ENCODE measurements at places on chromosomes 6 and 20. TPM values are rescaled to one million over a fixed set of nuclear protein-coding genes. Genes with fewer than 3 reads are reported as not detected.

Gene ATP9A
- 55.1 TPM for total RNA-seq

Gene BMP2
- 9.8 TPM for total RNA-seq

- DNase-seq, result no peak
These were observed 56.5 kb upstream of the FUT9 start for GRCh38 chr6:95959261-95959660.

Gene UNC93A
- 3.1 TPM for total RNA-seq

- no peak for DNase-seq
These were observed 19.3 kb upstream of the BACH2 start for GRCh38 chr6:90315986-90316385.

DNA sequence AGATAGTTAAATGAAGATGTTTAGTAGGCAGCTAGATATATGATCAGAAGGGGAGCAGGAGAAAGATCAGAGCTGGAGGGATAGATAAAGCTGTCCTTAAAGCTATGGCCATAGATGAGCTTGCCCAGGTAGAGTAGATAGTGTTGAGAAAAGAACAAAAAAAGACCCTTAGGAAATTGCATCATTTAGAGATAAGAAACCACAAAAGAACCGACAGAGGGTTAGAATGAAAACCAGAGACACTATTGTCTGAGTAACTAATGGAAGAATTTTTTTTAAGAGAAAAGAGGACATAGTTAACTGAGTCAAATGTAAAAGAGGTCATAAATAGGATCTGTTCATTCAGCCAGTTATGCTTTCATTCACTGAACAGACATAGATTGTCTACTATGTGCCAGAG, 101.8 kb downstream of the TNFAIP3 start:
- DNase-seq, result no peak

Gene BPI
- not detected for total RNA-seq

GRCh38 chr6:92362404-92362803, 1057.0 kb downstream of the EPHA7 start:
- DNase-seq, result no peak

Gene SLC13A3
- total RNA-seq, result not detected

- no peak for DNase-seq
These were observed 38.7 kb downstream of the SLC35D3 start for GRCh38 chr6:136960781-136961180.

- no peak for DNase-seq
These were observed 35.3 kb downstream of the YTHDF1 start for GRCh38 chr20:63180569-63181185.

- no peak for DNase-seq
These were observed 478.2 kb upstream of the CITED2 start for GRCh38 chr6:139852488-139853140.

Gene TRAPPC3L
- not detected for total RNA-seq

Gene NRSN1
- not detected for total RNA-seq

- no peak for DNase-seq
These were observed 399.4 kb upstream of the MARCKS start for GRCh38 chr6:113457751-113458150.

Gene C20orf202
- not detected for total RNA-seq

GRCh38 chr20:20215976-20216727, 151.8 kb upstream of the INSM1 start:
- no peak for DNase-seq

GRCh38 chr6:106163966-106164877, 78.1 kb downstream of the PRDM1 start:
- DNase-seq, result no peak

DNA sequence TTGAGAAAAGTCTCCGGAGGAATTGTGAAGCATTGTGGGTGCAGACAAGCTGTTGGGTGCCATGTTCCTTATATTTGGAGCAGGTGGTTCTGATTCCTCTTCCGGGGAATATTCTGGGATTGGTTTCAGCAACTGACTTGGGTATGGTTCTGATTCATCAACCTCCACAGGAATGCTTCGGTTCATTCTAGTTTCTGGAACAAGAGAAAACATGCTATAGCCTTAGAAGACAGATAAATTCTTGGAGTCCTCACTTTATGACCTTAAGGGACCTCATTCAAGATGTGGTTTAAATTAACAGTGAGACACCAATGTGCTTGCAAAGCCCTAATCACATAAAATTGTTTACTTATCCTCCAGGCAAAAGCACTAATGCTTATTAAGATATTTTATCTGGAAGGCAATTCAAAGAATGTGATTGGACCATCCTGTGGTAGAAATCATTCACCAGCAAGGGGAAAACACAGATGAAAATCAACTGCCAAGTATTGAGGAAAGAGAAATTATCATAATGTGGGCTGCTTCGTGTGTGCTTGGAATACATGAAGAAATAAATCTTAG, 13.7 kb downstream of the TRAF3IP2 start:
- DNase-seq, result no peak

Gene HNF4A
- 70.7 TPM for total RNA-seq

GRCh38 chr6:154682633-154683125, 50.5 kb upstream of the SCAF8 start:
- DNase-seq, result no peak

DNA sequence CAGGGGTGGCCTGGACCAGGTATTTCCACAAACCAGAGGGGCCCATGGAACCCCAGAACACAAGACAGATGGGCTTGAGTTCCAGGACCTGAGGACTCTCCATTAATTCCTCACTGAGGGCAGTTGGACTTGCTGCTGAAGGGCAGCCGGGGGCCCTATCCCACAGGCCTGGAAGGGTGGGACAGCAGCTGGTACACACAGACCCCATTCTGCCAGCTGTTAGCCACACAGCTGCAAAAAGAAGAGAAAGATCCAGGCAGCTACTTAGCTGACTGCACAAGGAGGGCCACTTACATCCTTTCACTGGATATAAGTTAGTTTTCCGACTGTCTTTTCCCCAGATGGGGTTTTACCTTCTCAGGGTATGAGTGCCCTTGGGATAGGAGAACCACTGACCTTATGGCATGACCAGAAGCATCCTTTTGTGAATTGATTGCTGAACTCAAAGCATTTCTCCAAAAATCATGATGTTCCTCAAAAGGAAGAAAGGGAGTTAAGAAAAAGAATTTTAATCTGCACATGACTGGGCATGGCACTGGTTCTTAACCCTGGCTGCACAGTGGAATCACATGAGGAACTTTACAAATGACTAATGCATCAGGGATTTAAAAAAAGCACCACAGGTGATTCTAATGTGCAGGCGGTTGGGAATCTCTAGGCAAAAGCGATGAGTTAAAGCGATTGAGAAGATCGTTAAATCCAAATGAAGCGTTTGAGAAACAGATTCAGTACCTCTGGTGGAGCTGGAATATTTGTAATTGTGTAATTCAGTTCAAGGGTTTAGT, 199.4 kb downstream of the TFAP2A start:
- DNase-seq, result no peak

GRCh38 chr20:57838670-57839151, 128.9 kb upstream of the PMEPA1 start:
- no peak for DNase-seq
